Right lobe of liver (tissue), 6 donors: ENCODE measurements at places on chromosomes 6 and 20. TPM values are rescaled to one million over a fixed set of nuclear protein-coding genes. Genes with fewer than 3 reads are reported as not detected.

PHACTR1 gene
- total RNA-seq: 3.5 TPM

SMPDL3A gene
- total RNA-seq: 27.5 TPM

- peak overlapping the region; percentile 46 for H3K27ac ChIP-seq
- H3K4me1 ChIP-seq: no peaks in the 10 kb centered on the region
- H3K4me3 ChIP-seq: peak overlapping the region; percentile 12
- H3K36me3 ChIP-seq: no peaks in the 10 kb centered on the region
- no peak for DNase-seq
Measured at GRCh38 chr6:113649276-113649675, 207.9 kb upstream of the MARCKS start.

- no peaks in the 10 kb centered on the region for H3K4me1 ChIP-seq
- H3K4me3 ChIP-seq: no peak overlapping the region
- peaks cover 15% of the 10 kb centered on the region for H3K36me3 ChIP-seq
- H3K27ac ChIP-seq: no peak overlapping the region
- H3K27me3 ChIP-seq: no peaks in the 10 kb centered on the region
Measured at GRCh38 chr6:31966506-31966905, 5.4 kb downstream of the DXO start.

PCK1 gene
- 570 TPM for total RNA-seq

DNA sequence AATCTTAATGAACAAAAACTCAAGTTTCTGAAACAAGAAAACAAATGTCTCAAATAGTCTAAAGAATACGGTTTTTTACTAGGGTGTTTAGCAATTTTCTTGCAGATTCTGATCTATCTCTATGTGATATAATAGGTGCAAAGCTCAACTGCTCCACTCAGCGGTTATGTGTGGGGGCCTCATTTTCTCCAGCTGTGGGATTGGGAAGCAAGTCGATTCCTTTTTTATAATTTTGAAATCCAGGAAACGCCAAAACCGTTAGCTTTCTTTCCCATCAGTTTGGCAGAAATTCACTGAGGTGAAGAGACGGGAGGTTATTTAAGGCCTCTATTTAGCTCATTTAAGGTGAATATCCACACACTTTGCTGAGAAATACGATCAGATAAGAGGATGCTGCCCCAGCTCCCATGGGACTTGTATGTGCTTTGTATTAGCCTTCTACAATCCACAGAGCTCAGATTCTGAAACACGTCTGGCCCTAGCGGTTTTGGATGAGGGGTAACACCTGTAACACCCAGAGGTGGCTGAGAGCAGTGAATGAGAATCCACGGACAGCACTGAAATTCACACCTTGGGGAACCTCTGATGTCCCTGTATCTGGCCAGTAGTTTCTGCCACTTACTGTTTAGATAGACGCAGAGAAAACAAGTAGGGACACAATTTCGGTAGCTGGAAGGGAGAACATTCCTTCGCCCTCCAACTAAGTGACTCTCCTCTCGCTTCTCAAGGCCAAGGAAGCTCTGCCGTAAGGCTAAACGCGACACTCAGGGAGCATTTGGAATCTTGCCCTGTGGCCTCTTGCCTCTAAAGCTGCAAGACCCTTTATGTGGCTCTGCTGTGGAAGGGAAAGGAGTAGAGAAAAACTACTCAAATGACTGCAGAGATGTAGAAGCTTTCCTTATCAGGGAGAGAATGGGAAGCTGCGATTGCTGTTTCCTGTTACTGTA, 6.5 kb upstream of the BCAS4 start:
- DNase-seq: no peak
- H3K36me3 ChIP-seq: no peaks in the 10 kb centered on the region
- no peaks in the 10 kb centered on the region for H3K27me3 ChIP-seq
- no peak overlapping the region for H3K4me3 ChIP-seq

DNA sequence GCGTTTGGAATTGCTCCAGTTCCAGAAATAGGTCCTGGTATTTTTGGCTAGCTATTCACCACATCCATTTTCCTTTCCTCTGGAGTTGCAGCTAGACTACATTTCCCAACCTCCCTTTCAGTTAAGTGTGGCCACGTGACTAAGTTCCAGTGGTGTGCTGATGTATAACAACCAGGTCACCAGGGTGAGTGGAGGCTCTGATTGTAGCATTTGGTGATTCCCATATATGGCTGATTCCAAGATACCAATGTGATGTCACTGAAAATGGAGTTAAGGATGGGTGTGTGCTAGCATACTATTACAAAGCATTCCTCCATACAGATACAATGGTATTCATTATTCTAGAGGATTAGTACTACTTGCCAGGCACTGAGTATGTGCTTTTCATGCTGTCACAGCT, 49.7 kb upstream of the STK35 start:
- DNase-seq: no peak
- no peaks in the 10 kb centered on the region for H3K36me3 ChIP-seq
- no peaks in the 10 kb centered on the region for H3K27me3 ChIP-seq
- H3K27ac ChIP-seq: no peak overlapping the region

GRCh38 chr6:19836799-19837510, at the start of gene ID4:
Gene ID4, plus strand, starts transcription at chr6:19837370. Its CDS starts 385 bp downstream, at chr6:19837755.
- H3K27me3 ChIP-seq: no peaks in the 10 kb centered on the region
- no peaks in the 10 kb centered on the region for H3K36me3 ChIP-seq
- peak within 1 kb of the TSS; percentile 34 for H3K4me3 ChIP-seq
- H3K27ac ChIP-seq: peak within 1 kb of the TSS; percentile 7
- peak; percentile 77 for DNase-seq
- H3K4me1 ChIP-seq: no peaks in the 10 kb centered on the region
